ENCODE measurements at places on chromosomes 4 and X. TPM values are rescaled to one million over a fixed set of nuclear protein-coding genes. Genes with fewer than 3 reads are reported as not detected.

LAMP2 gene
- total RNA-seq: 37.0 TPM

TMEM271 gene
- total RNA-seq: not detected

ATP10D gene
- 9.2 TPM for total RNA-seq

DNA sequence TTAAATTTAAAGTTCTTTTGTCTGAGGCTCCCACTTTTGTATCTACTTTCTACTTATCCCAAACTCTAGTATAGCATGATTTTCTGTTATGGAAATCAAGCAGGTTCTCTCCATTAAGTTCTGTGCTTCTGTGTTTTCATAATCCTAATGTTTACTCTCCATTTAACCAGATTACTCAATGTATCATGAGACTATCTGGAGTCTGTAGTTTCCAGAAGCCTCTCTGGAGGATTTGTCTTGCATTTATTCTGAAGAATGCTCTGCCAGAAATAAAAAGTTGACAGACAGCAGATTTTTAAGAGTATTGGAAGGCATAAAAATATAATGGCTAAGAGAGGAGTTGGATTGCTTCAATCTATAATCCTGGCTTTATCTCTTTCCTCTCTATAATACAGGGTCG is 39.2 kb upstream of the PLS3 start:
- DNase-seq: no peak

DNA sequence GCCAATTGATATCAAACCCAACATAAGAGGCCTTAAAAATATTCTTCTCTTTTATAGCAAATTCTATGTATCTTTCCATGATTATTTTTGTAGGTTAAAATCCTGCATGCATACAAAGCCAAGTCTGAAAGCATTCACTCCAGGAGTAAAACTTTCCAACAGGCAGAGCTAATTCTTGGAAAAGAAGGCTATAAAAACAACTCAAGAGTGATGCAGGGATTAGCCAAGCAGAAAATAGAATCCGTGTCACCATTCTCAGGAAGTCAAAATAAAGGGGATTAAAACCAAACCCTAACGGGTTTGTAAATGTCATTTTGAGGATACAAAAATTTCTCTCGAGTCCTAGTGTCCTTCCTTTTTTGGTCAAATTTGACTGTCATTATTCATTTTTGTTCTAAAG is 412.4 kb downstream of the DMD start:
- DNase-seq: no peak

GRCh38 chr4:41281038-41281634 is 24.4 kb downstream of the UCHL1 start:
- DNase-seq: peak; percentile 78

DNA sequence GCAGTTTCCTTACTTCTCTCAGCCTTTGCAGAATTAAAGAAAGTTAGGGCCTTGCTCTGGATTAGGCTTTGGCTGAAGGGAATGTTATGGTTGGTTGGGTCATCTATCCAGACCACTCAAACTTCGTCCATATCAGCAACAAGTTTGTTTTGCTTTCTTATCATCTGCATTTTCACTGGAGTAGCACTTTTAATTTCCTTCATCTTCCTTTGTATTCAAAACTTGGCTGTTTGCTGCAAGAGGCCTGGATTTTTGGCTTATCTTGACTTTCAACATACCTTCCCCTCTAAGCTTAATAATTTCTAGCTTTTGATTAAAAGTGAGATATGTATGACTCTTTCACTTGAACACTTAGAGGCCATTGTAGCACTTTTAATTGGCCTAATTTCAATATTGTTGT is 126.7 kb upstream of the CENPE start:
- DNase-seq: no peak

DNA sequence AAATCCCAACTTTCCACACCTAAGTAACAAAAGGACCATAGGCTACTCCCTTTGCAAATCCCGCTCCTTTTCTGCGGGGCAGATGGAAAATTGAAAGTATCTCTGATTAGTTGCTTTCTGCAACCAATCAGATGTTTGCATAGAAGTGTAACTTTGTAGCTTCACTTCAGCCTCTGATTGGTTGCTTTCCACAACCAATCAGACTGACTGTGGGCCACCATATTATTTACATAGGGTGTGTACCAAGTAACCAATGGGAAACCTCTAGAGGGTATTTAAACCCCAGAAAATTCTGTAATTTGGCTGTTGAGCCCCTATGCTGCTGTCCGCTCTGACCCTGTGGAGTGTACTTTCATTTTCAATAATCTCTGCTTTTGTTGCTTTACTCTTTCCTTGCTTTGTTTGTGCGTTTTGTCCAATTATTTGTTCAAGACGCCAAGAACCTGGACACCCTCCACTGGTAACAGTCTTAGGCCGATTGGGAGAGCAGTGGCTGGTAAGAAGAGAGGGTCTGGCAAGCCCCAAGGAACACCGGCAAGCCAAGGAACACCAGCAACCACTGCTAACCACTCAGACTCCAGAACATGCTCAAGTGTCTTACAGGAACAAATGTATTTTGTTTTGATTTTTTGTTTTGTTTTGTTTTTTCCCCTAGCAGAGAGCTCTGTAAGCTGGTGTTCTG is 125.5 kb upstream of the MAP3K15 start:
- DNase-seq: no peak

DNA sequence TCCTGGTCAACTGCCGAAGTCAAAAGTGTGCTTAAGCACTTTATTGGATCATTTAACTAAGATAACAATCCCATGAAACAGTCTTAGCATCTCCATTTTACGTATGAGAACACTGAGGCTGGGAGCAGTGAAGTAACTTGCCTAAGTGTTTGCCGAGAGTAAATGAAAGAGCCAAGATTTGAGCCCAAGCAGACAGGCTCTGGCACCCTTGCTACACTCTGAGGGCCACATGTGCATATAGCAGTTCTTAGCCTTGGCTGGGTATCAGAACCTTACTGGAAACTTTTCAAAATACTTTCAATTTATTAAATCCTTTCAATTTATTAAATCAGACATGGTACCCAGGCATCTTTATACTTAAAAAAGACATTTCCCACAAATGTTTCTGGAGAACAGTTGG is 225.9 kb downstream of the NR3C2 start:
- DNase-seq: no peak

DNA sequence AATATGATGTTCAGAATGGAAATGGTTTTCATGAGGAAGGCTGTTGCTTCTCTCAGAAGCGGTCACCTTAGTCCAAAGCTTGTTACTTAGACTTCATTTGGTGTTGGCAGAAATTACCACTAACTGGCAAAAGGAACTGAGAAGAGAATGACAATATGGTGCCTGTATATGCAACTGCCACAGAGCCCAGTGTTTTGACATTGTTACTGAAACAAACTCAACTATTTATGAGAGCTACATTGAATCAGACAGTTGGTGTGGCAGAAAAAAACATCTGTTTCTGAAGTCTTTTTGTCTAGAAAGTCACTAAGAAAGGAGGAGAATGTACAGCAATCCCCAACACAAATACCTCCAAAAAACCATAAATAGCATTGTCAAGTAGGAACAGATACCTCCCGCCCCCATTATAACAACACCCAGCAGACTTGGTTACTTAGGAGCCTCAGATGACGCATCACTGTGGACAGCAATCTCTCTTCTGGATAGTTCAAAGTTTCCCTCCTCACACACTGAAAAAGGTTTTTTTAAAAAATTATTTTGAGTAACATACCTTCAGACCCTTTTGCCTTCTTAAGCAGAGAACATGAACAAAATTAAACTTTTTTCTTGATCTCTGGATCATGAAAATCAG is 92.2 kb downstream of the MAML3 start:
- DNase-seq: no peak

DNA sequence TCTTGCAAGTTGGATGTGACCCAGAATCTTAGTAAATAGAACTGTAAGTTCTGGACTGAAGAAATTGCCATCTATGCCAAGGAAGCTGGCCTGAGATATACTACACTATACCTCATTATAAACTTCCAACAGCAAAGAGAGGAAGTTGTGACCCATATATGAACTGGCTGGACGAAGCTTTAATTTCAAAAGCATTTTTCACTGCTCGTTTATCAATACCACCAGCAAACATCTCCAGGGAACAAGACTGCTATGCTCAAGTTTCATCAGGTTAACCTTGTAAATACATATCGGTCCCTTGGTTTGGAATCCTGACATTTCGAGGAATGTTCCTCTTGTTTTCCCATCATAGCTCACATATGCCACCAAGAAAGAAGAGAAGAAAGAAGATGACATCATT is 334.5 kb upstream of the IGFBP7 start:
- no peak for DNase-seq

DNA sequence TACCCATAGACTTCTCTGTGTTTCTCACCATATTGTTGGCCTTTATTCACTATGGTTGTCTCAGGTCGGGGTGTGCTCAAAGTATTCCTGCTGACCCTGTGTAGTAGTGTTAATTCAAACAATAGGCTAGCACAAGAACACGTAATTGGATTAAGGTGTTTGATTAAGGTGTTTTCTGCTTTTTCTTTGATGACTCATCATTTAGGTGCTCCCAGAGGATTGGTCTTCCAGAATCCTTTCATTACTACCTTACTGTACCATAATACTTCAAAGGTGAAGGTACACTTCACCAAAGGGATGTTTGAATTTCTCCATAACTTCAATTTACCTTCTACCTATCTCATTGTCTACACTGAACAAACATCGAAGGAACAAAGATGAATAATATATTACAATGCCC is 121.7 kb upstream of the CCDC160 start:
- DNase-seq: no peak

DNA sequence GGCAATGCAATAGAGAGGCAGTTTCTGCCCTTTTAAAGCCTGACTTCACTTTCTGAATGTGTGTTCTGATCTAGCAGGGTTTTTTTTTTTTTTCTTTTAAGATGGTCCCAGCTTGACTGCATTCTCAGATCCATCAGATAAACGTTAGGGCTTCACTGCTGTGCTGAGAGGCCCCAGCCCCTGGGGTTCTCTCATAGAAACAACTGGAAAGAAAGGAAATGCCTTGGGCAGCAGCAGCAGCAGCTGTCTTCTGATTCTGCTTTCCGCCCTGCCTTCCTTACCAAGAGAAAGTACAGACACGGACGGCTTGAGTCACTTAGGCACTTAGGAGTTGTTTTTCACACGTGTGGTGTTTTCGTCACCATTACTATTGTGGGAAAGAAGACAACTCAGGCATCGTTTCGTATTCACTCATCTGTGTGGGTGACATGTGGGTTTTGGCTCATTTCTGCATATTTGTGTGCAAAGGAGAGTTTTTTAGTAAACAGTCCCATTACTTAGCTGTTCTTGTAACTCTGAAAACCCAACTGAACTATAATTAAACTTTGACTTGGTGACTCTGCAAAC is 172.0 kb downstream of the PTTG2 start:
- peak; percentile 88 for DNase-seq

- DNase-seq: peak; percentile 56
Observed at GRCh38 chrX:104565791-104566680, at the start of gene IL1RAPL2. IL1RAPL2 (plus strand) TSS chrX:104566199.

GRCh38 chrX:100411802-100412715 is 2.0 kb upstream of the PCDH19 start:
- no peak for DNase-seq

GRCh38 chr4:78337244-78338020 is 214.1 kb upstream of the ANXA3 start:
- DNase-seq: no peak

DNA sequence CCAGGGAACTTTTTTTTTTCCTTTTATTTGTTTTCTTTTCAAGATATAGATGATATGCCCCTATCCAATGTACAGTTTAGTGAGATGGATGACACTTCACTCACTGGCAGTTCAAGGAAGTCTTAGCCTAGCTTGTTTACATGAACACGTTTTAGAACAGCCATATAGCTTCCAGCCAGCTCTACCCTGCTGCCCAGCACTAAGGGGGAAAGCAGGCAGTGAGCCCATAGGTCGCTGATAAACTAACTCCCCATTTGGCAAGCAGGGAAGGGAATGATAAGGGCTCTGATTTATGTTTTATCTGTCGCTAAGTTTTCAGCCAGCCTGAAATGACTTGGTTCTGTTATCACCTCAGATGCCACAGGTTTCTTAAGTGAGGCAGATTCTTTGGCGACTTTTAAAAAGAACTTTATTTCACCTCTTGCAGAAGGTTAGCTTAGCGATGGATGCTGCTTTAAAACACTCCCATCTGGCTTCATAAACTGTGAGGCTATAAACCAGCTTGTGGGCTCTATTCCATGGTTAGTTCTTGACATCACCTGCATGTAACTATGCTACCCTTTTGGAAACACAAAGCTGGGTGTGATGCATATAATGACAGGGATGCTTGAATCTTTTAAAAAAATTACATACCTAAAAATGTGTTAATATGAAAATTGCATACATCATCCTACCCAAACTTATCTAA is 348.4 kb downstream of the FBXO8 start:
- no peak for DNase-seq

DNA sequence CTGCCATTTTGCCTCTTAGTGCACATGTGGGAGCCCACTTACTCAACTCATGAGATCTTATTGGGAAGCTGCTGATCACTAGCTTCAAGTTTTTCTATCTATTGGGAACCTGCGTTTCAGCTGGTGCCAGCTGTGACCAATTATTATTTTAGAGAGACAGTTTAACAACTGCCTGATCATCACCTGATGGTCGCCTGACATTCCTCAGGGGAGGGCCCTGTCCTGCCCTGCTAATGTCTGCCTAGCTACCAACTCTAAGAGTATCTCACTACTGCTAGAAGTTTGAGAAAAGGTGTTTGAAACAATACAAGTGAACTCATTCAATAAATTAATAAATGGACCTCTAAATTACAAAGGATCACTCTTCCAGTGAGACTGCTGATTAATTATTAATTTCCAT is 95.5 kb downstream of the PCDH7 start:
- DNase-seq: no peak

- DNase-seq: no peak
Observed at GRCh38 chr4:100099746-100100145, 90.5 kb downstream of the DDIT4L start.

- no peak for DNase-seq
Observed at GRCh38 chr4:163111588-163111987, 55.1 kb downstream of the NAF1 start.

DNA sequence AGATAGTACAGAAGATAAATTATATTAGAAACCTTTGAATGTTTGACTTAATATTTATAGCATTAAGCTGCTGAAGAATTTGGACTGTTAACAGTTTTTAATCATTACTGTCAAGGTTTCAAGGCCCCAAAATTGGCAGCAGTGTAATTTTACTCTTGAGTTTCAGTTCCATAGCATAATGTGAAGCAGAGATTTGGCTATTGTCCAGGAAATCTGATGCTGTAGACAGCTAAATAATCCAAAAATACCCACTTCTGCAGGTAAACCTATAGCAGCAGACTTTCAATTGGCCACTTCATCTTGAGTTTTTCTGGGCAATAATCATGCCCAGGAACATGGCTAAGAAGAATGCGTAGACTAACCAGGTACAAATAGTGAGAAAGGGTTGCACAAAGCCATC is 85.0 kb downstream of the RCHY1 start:
- DNase-seq: no peak

GRCh38 chr4:177155454-177155853 is 154.2 kb upstream of the NEIL3 start:
- no peak for DNase-seq

GRCh38 chr4:153521999-153522801 is 56.0 kb downstream of the TMEM131L start:
- no peak for DNase-seq

DNA sequence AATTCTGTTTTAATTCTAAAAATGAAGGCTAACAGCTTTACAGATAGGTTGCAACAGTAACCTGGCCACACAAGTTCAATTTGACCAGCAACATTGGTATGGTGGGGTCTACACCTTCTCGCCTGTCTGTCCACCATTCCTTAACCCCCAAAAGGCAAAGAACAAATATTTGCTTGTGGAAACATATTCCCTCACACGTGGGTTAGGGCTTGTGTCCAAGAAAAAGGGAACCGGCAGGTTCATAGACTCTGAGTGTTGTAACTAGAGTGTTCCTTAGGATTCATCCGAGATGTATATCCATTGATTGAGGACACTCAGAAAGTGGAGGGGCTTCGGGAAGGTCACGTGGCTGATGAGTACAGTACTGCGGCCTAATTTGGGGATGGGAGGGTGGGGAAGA is 54.1 kb downstream of the C4orf51 start:
- DNase-seq: no peak
